Hematopoietic multipotent progenitor cell treated with erythropoietin and hydrocortisone succinate and interleukin-3 and kit ligand, for 17 days (in vitro differentiated cells): ENCODE measurements at places on chromosomes 3 and 15.

DNA sequence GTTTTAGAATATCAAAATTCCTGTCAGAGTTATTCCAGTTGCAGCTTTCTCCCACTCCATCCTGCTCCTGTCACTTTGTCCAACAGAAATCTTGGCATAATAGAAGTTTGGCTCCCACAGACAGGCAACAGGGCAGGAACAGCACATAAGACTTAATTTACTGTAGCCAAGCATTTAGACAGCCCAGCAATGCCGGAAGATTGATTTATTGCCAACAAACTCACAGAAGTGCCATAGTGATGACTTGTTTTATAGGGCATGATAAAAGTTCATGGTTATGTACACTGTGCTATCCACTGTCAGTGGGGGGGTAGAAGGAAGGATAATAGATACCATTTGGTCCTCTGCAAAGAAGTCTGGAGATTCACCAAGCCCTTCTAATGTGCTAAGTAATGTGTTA lies 98.3 kb upstream of the CBLB start:
- no peak for DNase-seq

GRCh38 chr3:125310623-125311081 lies 64.5 kb downstream of the ZNF148 start:
- no peak for DNase-seq

GRCh38 chr3:184192889-184193288 lies 6.9 kb downstream of the ABCF3 start:
- no peak for DNase-seq

- no peak for DNase-seq
Observed at GRCh38 chr15:83762367-83762766, 108.4 kb downstream of the ADAMTSL3 start.
